Fibroblast of lung (primary cell): ENCODE measurements at places on chromosomes 1 and 21. TPM values are rescaled to one million over a fixed set of nuclear protein-coding genes. Genes with fewer than 3 reads are reported as not detected.
A peak's percentile ranks its signal among the peaks of the same experiment; 100 is the strongest.

- peak; percentile 51 for DNase-seq
These were observed 1.2 kb upstream of the FHAD1 start for GRCh38 chr1:15245593-15246360.

DNA sequence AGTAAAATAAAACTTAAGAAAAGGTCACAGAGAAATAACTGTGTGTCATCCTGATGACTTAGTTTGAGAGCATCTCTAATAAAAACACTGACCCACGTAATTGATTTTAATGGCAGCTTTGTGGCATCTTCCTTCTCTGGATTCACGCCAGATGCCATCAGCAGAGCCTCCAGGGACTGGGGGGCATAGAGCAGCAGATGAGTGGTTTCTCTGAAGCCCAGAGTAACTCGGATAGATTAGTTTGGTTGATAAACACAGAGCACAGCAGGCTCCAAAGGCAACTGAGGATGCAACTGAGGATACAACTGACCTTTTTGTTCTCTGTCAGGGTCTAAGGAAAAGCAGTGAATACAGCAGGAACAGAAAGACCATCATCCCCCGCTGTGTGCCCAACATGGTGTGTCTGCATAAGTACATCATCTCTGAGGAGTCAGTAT lies 180.8 kb downstream of the RPS6KC1 start:
- DNase-seq: peak; percentile 2

DNA sequence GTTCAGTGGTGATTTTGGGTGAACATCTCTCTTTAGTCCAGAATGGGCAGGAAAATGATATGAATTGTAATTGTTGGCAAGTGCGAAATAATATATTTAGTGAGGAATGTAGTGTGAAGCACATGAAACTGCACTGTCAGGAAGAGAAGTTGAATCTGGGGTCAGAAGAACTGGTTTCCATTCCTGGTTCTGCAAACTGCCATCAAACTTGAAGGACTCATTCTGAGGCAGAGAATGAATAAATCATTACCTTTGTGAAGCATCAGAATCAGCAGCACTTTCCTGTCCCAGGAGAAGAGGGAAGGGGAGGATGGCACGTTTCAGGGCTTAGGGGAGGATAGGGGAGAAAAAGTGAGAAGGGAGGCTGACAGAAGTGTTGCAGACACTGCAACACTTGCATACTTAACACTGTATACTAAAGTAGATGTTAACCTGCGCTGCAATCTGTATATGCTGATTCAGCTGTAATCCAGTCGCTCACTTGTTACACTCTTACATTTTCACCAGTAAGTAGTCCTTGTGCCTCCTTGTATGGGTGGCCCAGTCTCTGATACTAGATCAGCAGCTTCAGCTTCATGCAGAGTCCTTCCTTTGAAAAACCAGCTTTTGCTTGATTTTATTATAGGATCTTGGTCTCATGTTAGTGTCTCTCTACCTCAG lies 10.5 kb upstream of the RPTN start:
- DNase-seq: no peak

DNA sequence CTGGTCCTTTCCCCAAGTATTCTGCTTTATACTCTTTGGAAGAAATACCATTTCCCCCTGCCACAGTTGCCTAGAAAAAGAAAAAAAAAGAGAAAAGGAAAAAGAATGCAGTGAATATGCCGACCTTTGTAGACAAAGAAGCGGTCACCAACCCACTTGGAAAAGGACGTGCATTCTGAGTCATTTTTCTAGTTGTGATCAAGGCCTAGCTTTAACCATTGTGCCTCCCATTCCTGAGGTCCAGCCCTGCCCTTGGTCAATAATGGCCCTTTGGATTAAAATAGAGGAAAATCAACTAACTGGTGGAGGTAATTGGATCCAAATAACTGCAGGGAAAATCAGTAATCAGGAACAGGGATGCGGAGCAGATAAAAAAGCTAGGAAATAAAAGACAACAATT lies 24.8 kb downstream of the S1PR1 start:
- no peak for DNase-seq

GRCh38 chr1:41673378-41673777 lies 188.9 kb upstream of the EDN2 start:
- peak; percentile 58 for DNase-seq

OLFML2B gene
- total RNA-seq: 3.3 and 5.1 TPM in 2 replicates

PLCH2 gene
- under 0.01 and 0.17 TPM in 2 replicates for total RNA-seq
